ENCODE measurements at places on chromosomes 6 and 20. TPM values are rescaled to one million over a fixed set of nuclear protein-coding genes. Genes with fewer than 3 reads are reported as not detected.

The WFDC12 gene
- not detected for total RNA-seq

The PRKN gene
- not detected for total RNA-seq

The DPPA5 gene
- total RNA-seq = not detected

The TSPO2 gene
- total RNA-seq = not detected

The RSPO3 gene
- total RNA-seq = not detected

The MAS1 gene
- total RNA-seq = not detected

The GMNN gene
- total RNA-seq = 90.0 TPM

The MYO6 gene
- 6.3 TPM for total RNA-seq

The EEF1A2 gene
- not detected for total RNA-seq

The GNAS-AS1 gene
- 0.89 TPM for total RNA-seq

The APOBEC2 gene
- total RNA-seq = not detected

Data from activated CD8-positive, alpha-beta memory T cell treated with anti-CD3 and anti-CD28 coated beads, Interleukin-2, amount 10 ng/mL, durations not matched to agents 7 days and 5 days (primary cell).